Colonic mucosa (tissue), 4 donors: ENCODE measurements at places on chromosomes 2 and 18. TPM values are rescaled to one million over a fixed set of nuclear protein-coding genes. Genes with fewer than 3 reads are reported as not detected.

GRCh38 chr18:2089396-2089795, 481.9 kb downstream of the METTL4 start:
- no peak for DNase-seq

GRCh38 chr2:12847694-12848575, 131.2 kb downstream of the TRIB2 start:
- no peak for DNase-seq

Gene MC5R
- not detected for total RNA-seq

Gene PRLH
- total RNA-seq, result not detected

Gene G6PC2
- 0.11 TPM for total RNA-seq
